ENCODE measurements at places on chromosomes 16 and 17.
A peak's percentile ranks its signal among the peaks of the same experiment; 100 is the strongest.

GRCh38 chr16:49912721-49913120 lies 56.8 kb upstream of the ZNF423 start:
- DNase-seq = no peak

DNA sequence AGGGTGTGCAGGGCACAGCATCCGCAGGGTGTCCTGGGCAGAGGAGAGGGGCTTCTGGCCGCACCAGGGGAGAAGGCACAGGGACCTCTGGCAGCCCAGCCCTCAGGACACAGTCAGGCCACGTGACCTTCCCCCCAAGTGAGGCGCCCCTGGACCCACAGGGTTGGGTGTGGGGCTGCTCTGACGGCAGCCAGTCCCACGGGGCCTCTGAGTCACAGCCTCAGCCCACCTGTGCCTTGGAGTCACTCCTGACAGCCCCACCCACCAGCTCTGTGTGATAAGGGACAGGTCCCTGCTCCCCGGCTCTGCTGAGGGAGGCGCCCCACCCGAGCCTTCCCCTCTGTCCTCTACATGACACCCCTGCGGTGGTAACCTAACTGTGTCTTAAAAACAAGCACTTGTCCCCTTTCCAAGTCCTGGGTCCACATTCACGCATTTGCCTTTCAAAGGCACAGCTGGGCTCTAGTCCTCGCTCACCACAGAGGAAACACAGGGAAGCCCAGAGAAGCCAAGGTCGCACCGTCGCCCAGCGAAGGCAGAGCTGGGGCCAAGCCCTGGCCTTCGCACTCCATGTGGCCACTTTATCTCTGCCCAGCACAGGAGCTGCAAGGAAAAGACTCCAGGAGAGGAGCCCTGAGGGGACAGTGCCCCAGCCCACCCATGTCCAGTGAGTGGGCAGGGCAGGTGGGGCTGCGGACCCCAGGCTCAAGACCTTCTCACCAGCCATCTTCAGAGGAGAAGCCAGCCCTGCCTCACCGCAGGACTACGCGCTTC lies 5.1 kb upstream of the NPTX1 start:
- DNase-seq = no peak

DNA sequence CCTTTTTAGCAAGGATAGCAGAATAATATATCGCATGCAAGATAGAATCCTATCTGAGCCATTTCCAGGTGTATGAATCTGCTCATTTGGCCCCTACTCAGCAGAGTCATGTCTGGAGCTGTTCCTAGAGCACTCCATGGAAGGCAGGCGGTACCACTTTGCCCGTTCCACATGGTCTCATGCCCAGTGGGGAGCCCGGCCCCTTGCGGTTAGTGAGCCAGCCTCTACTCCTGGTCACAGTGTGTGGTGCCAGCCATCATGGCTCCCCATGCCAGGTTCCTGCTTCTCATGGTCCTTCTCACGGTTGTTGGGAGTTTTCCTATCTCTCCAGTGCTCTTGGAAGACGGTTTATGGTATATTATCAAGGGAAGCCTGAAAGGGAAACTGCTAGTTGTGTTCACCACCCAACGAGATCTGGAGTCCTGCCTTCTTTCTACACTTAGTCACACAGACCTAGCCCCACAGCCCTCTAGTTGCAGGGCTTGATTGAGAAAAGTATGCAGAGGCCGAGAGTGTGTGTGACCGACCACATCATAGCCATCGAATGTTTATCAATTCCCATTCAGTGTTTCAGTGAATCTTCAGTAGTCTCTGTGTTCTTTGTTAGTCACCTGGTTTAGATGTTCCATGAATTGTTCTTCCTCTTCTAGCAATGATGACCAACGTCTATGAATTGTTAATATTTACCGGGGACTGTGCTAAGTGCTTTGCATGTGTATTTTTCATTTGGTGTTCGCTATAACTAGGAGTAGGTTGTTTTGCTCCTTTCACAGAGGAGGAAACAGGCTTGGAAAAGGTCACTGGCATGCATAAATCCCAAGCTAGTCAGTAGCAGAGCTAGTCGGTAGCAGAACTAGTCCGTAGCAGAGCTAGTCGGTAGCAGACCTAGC lies 9.6 kb downstream of the JPT2 start:
- no peak for DNase-seq

- DNase-seq = no peak
These were observed 10.4 kb upstream of the SOX9 start for GRCh38 chr17:72110231-72110941.

GRCh38 chr17:6088141-6088540 lies 18.0 kb downstream of the WSCD1 start:
- DNase-seq = no peak

- DNase-seq = no peak
These were observed 19.4 kb downstream of the UTS2R start for GRCh38 chr17:82390860-82391435.

GRCh38 chr17:49035470-49036269 lies 38.5 kb downstream of the IGF2BP1 start:
- no peak for DNase-seq

DNA sequence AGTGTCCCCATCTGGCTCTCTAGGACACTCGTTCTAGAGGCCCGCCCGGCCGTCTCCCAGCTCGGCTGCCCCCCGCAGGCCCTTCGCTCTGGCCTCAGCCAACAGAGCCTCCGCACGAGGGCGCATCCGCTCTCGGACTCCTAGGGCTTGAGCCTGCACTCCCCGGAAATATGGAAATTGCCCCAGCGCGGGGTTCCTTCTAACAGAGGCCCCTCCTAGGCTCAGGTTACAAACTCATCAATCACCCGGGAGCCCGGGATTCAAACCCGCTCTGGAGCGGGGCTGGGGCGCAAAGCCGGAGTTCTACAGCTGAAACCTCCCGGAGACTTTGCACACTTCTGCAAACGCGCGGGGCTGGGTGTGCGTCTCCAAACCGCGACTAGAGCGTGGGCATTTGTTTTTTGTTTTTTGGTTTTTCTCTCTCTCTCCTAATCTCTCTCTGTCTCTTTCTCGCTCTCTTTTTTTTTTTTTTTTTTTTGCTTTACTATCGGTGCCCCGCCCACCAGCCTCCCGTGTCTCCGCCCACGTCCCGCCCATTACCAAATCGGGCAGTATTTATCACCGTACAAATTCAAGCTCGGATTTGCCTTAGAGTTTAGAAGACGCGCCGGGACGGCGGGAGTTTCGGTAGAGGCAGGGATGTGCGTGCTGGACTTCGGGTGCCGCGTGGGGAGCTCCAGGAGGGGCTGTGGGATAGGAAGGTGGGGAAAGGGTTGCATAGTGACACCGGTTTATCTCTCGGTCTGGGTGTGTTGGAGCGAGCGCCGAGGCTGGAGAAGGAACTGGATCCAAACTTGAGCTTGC lies 2.4 kb upstream of the FOXL1 start:
- DNase-seq = peak; percentile 86

DNA sequence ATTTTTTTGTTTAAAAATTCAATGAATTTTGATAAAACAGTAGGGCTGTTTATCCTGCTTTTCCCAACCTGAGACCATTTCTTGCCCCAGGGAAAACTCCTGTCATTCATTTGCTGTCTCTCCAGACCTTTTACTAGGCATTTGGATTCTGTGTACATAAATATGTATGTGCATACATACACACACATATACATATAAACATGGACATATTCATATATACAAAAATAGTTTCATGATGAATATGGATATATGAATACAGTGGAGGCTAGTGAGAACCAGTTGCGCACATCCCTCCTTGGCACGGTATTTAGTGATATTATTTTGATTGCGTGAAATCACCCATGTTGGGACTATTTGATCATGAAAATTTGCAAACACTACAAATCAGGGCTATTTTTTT lies 269.9 kb downstream of the BCAS3 start:
- DNase-seq = no peak

- DNase-seq = no peak
These were observed 28.0 kb downstream of the PRKCB start for GRCh38 chr16:23863511-23864422.

GRCh38 chr16:31351246-31351941 lies 3.6 kb upstream of the ITGAX start:
- DNase-seq = no peak

DNA sequence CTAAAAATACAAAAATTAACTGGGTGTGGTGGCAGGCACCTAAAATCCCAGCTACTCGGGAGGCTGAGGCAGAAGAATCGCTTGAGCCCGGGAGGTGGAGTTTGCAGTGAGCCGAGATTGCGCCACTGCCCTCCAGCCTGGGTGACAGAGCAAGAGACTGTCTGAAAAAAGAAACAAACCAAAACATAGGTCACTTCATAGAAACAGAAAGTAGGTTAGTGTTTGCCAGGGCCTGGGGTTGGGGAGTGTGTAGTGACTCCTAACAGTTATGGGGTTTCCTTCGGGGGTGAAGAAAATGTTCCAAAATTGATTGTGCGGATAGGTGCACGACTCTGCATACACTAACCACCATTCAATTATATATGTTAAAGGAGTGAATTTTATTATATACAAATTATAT lies 59.2 kb downstream of the ATP2C2 start:
- DNase-seq = no peak
